ENCODE measurements at places on chromosomes 3 and 15. TPM values are rescaled to one million over a fixed set of nuclear protein-coding genes. Genes with fewer than 3 reads are reported as not detected.

ITPKA gene
- 5.2 TPM for total RNA-seq

ZNF148 gene
- 23.3 TPM for total RNA-seq

KNG1 gene
- not detected for total RNA-seq

EBLN2 gene
- 3.3 TPM for total RNA-seq

CCR8 gene
- total RNA-seq: not detected

DUOX1 gene
- total RNA-seq: under 0.01 TPM

GABRR3 gene
- not detected for total RNA-seq

UMPS gene
- total RNA-seq: 29.0 TPM

HRG gene
- total RNA-seq: not detected

SLC41A3 gene
- 51.8 TPM for total RNA-seq
